ENCODE measurements at places on chromosomes 4 and X.
A peak's percentile ranks its signal among the peaks of the same experiment; 100 is the strongest.

DNA sequence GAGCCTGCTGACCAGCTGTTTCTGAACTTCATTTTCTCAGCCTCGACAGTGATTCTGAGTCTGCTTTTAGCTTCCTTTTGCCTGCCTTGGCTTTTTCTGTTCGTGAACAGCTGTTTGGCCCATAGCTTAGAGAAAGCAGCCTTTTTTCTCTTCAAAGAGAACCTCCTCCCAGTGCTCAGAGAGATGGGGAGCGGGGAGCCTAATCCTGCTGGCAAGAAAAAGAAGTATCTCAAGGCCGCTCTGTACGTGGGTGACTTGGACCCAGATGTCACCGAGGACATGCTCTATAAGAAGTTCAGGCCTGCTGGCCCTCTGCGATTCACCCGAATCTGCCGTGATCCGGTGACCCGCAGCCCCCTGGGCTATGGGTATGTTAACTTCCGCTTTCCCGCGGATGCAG, 756 bp downstream of the PABPC5 start:
- no peak for DNase-seq

- DNase-seq: no peak
Observed at GRCh38 chr4:42672359-42673081, 15.6 kb upstream of the ATP8A1 start.

GRCh38 chr4:174457468-174457867, 64.8 kb downstream of the HPGD start:
- DNase-seq: no peak

DNA sequence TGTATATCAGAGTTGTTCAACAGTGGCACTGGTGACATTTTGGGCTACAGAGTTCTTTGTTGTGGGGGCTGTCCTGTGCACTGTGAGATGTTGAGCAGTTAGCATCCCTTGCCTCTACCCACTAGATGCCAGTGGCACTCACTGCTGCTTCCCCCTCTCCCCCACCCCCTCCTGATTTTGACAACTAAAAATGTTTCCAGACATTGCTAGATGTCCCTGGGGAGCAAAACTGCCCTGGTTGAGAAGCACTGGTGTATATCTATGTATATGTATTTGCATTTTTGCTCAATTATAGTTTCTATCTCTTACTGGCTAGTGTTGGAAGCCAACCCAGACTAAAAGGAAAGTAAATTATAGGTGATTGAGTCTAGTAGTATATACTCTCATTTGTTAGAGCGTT, 2.4 kb downstream of the TMEM131L start:
- DNase-seq: no peak

GRCh38 chr4:38856524-38857337, at the start of gene TLR6:
TLR6 (minus strand) TSS chr4:38856817; CDS start chr4:38829473, 27,344 bp downstream.
- DNase-seq: peak; percentile 29

DNA sequence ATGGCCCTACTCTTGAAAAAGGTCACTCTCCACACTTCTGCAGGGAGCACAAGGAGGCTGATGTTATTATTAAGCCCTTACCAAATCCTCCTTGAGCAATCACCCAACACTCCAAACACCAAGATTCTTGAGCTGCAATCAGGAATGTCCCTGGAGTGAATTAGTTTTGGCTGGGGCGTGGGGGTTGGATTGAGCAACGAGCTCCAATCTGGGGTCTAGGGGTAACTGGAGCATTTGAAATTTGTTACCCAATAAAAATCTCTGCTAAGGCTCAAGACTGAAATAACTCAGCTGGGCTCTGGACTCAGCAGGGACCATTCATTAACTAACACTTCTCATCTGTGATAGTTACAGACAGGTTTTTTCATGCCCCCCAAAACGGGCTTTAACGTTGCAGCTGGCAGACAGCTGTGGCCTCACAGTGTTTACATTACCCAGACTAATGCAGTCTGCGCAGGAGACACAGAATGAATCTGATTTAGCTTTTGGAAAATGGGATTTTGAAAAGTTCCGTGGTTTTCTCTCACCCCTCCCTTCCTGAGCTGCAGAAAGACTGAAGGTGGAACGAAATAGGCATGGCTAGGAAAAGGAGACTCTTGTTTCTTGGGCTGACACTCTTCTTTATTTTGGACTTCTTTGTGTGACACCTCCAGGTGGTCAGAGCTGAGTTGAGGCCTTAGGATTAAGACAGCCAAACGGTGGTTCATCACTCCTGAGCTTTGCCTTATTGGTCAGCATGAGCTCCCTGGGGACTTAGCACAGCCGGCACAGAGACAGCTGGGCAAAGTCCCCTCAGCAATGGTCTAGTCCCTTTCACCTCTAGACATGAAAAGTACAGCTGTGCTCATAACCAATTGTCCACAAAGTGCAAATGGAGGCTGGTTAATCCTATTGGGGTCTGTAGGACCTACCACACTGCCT, 26.6 kb downstream of the PLAC1 start:
- DNase-seq: no peak

DNA sequence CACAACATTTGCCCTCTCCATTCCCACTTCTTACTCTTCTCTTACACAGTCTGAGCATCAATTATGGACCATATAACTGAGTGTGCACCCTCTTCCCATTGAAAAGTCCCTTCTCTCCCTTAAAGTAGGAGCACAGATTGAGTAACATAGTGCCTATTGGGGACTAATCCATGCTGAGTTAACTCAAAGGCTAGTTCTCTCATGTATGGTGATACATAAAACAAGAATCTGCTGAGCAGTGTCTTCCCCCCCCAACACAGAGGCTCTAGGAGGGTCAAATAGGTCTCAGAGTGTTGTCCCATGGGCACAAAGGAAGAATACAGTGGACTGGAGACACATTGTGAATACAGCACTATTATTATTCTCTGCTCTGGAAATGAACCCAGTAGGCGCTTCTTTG, 274.6 kb upstream of the BOD1L1 start:
- DNase-seq: no peak

GRCh38 chr4:40317916-40318658, 17.0 kb upstream of the CHRNA9 start:
- DNase-seq: no peak

- peak; percentile 44 for DNase-seq
Observed at GRCh38 chr4:57037982-57038604, 59.4 kb downstream of the POLR2B start.

DNA sequence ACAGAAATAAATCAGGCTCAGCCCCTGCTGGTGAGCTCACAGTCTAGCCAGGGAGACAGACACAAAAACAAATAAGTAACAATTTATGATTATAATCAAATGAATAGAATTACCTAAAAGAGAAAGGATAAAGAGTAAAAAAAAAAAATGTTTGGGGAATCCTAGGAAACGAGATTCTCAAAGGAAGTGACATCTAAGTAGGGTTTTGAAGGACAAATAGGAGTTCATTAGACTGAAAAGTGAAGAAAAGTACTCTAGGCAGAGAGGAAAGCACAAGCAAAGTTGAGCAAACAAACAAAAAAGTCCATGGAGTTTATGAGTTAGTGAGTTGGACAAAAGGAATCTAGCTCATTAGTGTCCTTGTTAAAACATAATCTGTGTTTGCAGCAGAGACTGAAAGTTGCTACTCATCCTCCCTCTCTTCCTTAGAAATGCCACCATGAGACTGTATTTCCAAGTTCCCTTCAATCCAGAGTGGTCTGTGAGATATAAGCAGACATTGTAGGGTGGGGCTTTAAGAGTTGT, 145.6 kb downstream of the SPATA18 start:
- no peak for DNase-seq

DNA sequence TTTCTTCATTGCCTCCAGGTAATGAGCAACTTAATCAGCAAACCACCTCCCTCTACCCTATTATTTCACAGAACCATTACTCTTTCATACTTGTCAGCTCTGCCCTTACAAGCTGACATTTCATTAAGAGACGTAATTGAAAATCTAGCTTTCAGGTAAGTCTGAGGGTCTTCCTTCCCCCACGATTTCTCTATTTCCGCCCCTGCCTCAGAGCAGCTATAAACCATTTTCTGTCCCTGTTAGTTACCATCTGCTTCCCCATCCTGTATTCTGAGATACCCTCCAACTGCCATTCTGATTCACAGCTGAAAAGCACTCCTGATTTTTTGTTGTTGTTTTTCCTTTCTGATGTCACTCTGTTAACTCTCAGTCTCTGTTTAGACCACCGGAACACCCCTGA, 37.1 kb downstream of the SH3RF1 start:
- no peak for DNase-seq

- DNase-seq: no peak
Observed at GRCh38 chr4:53620956-53621355, 29.7 kb upstream of the LNX1 start.

DNA sequence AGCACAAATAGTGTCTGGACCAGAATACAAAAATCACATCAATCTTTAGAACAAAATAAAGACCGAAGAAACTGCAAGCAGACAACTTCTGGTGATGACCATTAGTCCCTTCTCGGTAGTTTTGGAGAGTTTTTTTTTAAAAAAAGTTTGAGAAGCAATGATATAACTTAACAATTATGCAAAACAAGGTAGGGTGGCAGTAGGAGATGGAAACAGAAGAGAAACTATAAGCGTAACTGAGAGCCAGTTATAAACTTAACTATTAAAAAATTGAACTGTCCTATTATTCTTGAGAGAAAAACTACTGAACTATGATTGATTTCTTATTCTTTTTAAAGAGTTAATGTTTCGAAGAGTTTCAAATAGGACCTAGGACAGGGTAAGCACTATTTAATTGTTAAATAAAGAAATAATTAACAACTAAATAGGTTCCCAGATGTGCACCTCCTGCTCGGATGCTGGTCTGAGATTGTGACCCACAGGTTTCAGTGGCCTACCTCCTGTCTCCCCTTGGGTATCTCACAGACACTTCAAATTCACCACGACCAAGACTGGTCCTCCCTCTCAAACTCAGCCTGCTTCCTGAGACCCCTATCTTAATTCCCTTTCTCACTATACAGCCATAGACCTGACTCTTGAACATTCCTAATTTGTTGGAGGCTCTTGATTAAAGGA, 81.3 kb downstream of the LEF1 start:
- DNase-seq: no peak

- DNase-seq: no peak
Observed at GRCh38 chr4:153618833-153619232, 65.2 kb upstream of the TLR2 start.

GRCh38 chr4:86442881-86443280, 83.0 kb upstream of the MAPK10 start:
- no peak for DNase-seq

- DNase-seq: peak; percentile 92
Observed at GRCh38 chr4:137531986-137532868, at the start of gene PCDH18. PCDH18 (minus strand) TSS chr4:137532494; CDS start chr4:137532088, 406 bp downstream.

DNA sequence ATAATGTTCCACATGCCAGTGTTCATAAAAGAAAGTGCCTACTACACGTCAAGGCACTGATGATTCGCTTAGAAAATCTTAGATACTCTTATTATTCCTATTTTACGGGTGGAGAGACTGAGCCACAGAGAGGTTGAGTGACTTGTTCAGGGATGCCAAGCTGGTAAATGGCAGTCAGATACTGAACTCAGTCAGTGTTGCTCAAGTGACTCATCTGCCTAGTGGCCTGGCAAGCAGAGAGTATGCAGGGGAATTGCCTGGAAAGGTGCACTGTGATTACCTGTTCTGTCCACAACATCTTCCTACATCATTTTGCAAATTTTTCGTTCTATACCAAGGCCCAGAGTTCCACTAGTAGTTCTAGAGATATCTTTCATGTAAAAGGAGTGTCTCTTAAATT, 68.4 kb downstream of the RAPGEF2 start:
- no peak for DNase-seq

GRCh38 chr4:10253765-10254164, 137.2 kb upstream of the WDR1 start:
- no peak for DNase-seq

GRCh38 chr4:184446132-184446658, 28.2 kb downstream of the IRF2 start:
- no peak for DNase-seq

GRCh38 chr4:98098764-98099163, 44.5 kb downstream of the STPG2 start:
- no peak for DNase-seq

DNA sequence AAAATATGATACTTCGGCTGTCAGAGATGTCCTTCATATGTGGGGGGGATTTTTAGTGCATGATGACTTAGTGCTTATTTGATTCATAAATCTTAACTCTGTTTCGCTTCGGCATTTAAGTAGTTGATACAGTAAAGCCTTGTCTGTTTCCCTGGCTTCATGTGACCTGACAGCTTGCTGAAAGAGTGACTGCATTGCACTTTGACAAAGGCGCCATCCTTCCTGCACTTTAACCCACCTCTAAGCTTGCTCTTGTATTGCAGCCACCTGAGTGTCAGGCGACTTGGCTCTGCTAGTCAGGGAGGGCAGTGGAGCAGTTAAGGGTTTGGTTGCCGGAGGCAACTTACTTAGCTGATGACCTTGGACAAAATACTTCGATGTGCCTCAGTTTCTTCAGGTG, 65.5 kb downstream of the PTTG2 start:
- DNase-seq: no peak

DNA sequence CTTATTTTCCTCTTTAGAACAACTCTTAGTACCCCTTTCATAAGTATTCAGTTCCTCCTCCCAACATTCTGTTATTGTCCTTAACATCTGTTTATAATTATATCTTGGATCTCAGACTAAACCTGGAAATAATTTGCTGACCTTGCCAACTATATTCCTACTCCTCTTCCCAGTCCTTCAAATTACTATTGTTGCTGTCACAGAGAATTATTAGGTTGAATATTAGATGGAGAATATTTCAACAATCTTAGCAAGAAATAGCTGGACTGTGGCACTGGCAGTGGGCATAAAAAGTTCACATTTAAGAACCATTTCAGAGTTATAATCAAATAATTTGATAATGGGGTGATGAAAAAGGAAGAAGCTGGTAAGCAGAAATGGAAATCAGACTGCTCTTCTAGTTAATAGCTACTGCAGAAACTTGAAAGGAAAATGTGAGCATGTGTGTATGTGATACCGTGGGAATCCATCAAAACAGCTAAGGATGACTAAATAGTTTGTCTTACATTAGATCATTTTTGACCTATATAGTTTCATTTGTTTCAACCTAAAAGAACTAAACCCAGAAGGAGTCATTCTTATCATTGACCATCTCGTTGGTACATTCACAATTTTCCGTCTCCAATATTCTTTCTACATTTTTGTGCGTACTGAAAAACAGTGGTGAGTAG, 43.3 kb upstream of the PRDM8 start:
- no peak for DNase-seq

DNA sequence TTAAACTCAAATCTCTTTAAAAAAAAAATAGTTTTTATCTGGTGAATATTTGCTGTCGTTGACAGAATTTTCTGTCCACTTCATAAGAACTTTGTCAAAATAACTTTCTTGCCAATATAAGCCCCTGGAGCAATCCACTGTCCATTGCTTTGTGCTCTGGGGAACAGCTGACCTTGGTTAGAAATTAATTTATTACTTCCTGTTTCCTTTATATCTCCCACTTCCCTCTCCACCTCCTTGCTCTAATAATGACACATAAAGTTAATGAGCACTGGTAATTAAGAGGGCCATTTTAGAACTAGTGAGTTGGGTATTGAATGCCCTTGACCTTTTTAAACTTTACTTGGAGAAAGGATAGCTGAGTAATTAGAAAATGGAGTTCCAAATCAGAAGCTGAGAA, 151.3 kb upstream of the LEF1 start:
- DNase-seq: no peak

DNA sequence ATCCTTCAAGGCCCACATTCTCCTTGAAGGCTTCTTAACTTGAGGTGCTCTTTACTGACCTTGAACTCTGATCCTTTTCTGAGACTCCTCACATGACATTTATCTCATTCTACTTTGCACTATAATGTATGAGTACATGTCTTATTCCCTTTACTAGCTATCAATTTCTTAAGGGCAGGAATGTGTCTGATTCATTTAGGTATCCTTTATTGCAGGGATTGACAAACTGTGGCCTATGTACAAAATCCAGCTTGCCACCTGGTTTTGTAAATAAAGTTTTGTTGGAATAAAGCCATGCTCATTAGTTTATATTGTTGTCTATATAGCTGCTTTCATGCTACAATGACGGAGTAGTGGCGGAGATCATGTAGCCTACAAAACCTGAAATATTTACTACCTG, 36.7 kb downstream of the SLC4A4 start:
- no peak for DNase-seq
